ENCODE measurements at places on chromosomes 4 and X.

DNA sequence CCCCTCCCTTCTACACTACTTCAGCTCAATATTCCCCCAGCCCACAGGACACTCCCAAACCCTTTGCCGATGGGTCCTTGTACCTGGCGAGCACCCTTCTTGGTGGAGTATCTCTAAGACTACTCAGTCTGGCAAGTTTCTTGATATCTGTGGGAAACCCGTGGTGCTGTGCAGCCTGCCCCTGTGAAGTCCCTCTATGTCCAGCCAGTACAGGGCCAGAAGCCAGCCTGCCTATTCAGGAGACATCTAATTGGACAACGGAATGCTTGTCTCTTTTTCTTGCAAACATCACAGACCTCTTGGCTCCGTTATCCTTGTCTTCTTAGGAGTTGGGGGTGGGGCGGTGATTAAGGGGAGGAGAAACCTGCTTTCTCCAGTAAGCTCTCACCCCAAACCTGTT lies 3.7 kb upstream of the IGFBP7 start:
- DNase-seq, result no peak

GRCh38 chr4:25246680-25247611 lies 13.1 kb downstream of the PI4K2B start:
- DNase-seq, result no peak

DNA sequence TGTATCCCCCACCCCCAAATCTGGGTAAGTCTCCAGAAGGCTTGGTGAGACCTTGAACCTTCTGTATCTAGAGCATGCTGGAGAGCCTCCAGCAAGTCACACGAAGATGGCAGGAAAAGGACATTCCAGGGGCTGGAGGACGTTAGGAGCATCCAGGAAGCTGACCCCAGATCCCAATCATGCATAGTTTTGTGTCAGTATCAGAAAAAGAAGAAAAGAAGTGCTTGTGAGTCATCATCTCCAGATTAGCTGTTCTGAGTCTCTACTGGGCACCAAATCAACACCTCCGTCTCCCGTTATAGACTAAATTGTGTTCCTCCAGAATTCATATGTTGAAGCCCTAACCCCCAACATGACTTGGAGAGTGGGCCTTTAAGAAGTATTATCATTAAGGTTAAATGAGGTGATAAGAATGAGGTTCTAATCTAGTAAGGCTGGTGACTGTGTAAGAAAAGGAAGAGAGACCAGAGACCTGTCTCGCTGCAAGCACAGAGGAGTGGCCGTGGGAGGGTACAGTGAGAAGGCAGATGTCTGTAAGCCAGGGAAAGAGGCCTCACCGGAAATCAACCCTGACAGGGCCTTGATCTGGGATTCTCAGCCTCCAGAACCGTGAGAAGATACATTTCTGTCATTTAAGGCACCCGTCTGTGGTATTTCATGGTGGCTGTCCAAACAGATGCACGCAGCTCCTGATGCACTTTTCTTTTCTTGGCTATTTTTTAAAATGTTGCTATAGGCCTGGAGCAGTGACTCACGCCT lies 38.1 kb upstream of the CLDN24 start:
- DNase-seq, result no peak

DNA sequence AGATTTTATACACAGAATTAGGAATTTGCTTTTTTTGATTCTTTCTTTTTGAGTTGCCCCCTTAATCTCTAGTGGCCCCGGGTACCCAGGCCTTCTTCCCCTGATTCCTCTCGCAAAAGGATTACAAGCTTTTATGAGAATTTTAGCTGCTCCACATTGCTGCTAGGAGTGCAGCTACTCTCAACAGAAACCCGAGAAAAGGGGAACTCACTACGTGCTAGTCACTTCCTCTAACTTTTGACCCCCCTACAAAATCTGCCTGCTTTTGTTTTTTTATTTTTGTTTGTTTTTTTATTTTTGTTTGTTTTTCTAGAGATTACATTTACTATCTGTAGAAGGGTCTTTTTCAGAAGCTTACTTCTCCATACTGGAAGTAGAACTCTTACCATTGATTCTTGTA lies 64.1 kb downstream of the ZNF81 start:
- no peak for DNase-seq

DNA sequence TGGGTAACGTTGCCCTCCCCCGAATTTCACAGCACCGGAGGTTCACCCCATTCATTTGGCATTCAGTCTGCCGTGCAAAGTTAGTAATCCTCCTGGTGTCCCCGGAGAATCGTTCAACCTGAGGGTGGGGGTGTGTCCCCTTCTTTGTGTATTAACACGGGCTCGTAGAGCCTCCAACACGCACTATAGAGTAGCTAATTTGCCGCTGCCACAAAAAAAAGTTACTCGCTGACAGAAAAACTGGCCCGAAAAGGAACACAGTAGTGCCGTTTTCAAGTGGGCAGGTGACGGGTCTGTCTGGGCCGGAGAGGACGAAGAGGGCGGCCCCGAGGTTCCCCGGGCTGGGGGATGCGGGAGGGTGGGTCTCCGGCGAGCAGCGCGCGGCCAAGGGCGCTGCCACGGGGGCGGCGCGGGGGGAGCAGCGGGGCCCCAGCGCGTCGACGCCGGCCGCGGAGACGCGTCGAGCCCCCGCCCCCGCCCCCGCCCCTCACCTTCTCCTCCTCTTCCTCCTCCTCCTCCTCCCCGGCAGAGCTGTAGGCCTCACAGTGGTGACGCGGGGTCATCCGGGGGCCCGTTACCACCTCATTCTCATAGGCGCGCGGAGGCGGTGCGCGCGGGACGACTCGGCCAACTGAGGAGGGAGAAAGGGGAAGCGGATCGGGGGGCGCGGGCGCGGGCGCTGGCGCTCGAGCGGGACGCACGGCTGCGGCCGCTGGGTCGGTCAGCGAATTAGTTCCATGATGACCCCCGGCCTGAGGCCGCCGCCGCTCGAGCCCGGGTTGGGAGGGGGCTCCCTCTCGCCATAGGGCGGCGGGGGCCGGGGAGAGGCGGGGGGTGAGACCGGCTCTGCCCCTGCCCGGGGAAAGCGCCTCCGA lies 571 bp downstream of the CCNI start:
- DNase-seq, result peak; percentile 88

DNA sequence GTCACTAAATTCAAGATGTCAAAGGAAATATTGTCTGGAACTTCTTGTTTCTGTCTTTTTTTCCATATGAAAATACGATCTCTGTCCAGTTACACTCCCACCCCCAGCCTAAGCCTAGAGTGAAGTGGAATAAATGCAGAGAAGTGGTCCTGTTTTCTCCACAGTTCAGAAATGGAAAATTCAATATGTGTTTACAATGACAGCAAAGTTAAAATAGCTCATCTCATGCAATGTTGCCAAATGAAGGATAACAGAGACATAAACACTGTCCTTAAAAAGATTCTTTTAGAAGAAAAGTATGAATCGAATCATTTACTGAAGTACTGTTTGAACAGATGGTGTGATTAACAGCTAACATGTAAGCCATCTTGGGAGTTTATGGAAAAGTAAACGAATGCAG lies 160.8 kb upstream of the STK26 start:
- DNase-seq, result no peak

All from CD4-positive, alpha-beta T cell treated with Interleukin-4 for 1 hour (primary cell).